Fibroblast of the aortic adventitia (primary cell): ENCODE measurements at places on chromosomes 1 and 21. TPM values are rescaled to one million over a fixed set of nuclear protein-coding genes. Genes with fewer than 3 reads are reported as not detected.

The GBP1 gene
- total RNA-seq: 16.7 and 49.2 TPM in 2 replicates

The C8A gene
- total RNA-seq: not detected in 2 replicates

The LRRC38 gene
- total RNA-seq: not detected in 2 replicates

The CSMD2 gene
- 0.82 and 6.6 TPM in 2 replicates for total RNA-seq

The CD1E gene
- not detected in 2 replicates for total RNA-seq

The CNIH3 gene
- 31.5 and 72.4 TPM in 2 replicates for total RNA-seq

The MATN1 gene
- total RNA-seq: 0.18 and 0.25 TPM in 2 replicates

The FAM72B gene
- total RNA-seq: 2.8 and 5.6 TPM in 2 replicates

The SPRR2A gene
- not detected in 2 replicates for total RNA-seq

The LCE3E gene
- not detected in 2 replicates for total RNA-seq

The ATP6V1G3 gene
- total RNA-seq: not detected in 2 replicates

The FMO3 gene
- 1.3 TPM in 1 of 2 replicates, not detected in the other for total RNA-seq

The MAP1LC3C gene
- 0.09 TPM in 1 of 2 replicates, not detected in the other for total RNA-seq

The ASB17 gene
- not detected in 2 replicates for total RNA-seq

The CLEC20A gene
- not detected in 2 replicates for total RNA-seq

The INPP5B gene
- 26.8 and 35.5 TPM in 2 replicates for total RNA-seq

The USF1 gene
- 23.5 and 36.2 TPM in 2 replicates for total RNA-seq
